Suppressor macrophage treated with lipopolysaccharide for 4 hours (primary cell): ENCODE measurements at places on chromosomes 13 and 19.
A peak's percentile ranks its signal among the peaks of the same experiment; 100 is the strongest.

- peak; percentile 76 for DNase-seq
Measured at GRCh38 chr13:25292301-25292700, 5.0 kb upstream of the MTMR6 start.

- DNase-seq = peak; percentile 91
Measured at GRCh38 chr19:48588670-48589401, 17.7 kb upstream of the SPACA4 start.

DNA sequence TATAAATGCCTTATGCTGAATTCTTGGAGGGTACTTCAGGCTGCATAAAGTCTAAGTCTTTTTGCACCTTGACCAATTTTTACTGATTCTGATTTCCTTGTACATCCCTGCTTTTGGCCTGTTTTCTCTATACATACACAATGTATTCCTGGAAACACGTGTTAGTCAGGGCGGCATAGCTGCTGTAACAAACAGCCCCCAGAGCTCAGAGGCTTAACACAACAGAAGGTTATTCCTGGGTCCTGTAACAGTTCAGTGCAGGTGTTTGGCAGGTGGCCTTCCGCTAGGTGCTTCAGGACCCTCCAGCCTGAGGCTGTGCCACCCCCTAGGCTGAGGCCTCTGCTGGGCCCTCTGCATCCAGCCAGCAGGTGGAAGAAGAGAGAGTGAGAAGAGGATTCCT is 82.9 kb downstream of the ZAR1L start:
- no peak for DNase-seq

- no peak for DNase-seq
Measured at GRCh38 chr13:57716295-57716694, 84.8 kb downstream of the PCDH17 start.

- DNase-seq = no peak
Measured at GRCh38 chr13:89269737-89270136, 1598.6 kb downstream of the SLITRK5 start.

- DNase-seq = no peak
Measured at GRCh38 chr13:112032186-112032993, 34.6 kb upstream of the SOX1 start.
